ENCODE measurements at places on chromosomes 5 and 9.
A peak's percentile ranks its signal among the peaks of the same experiment; 100 is the strongest.

- peak; percentile 53 for DNase-seq
Measured at GRCh38 chr9:84397151-84397728, 56.7 kb upstream of the SLC28A3 start.

DNA sequence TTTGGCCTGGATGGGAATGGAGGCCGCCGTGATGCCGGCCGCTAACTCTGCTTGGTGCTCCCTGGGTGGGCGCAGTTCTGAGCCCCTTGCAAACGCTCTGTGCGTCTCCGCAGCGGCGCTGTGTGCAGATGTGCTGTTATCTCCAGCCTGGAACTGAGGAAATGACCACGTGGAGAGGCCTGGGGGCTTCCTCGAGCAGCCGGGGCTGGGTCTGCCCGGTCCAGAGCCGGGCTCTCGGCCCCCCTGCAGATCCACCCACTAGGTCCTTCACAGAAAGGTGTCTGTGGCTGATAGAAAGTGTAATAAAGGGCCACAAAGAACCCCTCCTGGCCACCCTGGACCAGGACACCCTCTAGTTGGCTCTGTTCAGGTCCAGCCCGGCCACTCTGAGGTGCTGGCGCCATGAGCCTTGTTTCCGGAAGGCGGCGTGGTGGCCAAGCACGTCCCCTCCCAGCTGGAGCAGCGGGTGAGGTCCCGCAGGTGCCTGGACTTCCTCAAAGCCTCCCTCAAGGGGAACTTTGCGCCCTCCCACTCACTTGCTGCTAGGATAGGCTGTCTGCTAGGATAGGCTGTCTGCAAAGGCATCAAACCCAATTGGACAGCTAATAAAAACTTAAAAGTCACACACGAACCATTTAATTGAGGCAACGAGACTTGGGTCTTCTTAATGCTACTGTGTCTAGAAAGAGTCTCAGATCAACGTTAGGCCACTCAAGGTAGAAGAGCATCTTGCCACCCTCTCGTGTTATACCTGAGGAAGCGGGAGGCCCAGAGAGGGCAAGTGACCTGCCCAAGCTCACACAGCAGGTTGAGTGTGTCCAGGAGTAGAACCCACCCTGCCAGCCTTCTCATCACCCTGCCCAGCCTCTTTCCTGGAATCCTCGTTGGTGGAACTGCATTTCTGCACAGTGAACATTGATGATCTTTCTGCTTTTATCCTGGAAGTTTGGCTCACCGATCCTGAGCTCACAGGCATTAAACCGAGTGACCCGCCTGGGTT lies 109.3 kb upstream of the FCN2 start:
- DNase-seq = no peak

- DNase-seq = no peak
Measured at GRCh38 chr9:123894822-123895221, 35.1 kb downstream of the DENND1A start.

GRCh38 chr9:82680179-82680935 lies 382.6 kb downstream of the RASEF start:
- no peak for DNase-seq

DNA sequence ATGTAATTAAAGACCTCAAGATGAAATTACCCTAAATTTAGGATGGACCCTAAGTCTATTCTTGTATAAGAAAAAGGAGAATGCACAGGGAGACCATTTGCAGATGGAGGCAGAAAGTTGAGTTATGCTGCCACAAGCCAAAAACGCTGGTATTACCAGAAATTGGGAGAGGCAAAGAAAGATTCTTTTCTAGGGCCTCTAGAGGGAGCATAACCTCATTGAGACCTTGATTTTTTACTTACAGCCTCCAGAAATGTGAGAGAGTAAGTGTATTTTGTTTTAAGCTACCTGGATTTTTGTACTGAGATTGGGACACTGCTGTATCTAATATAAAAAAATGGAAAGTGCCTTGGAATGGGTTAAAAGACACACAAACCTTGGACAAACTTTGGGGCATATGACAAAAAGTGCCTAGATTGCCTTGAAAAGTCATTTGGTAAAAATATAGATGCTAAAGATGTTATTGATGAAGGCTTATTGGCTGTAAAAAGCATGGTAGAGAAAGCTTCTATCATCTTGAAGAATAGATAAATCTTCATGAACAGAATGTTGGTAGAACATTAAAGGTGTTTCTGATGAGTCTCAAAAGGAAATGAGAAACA lies 174.7 kb upstream of the PRDM9 start:
- DNase-seq = no peak

DNA sequence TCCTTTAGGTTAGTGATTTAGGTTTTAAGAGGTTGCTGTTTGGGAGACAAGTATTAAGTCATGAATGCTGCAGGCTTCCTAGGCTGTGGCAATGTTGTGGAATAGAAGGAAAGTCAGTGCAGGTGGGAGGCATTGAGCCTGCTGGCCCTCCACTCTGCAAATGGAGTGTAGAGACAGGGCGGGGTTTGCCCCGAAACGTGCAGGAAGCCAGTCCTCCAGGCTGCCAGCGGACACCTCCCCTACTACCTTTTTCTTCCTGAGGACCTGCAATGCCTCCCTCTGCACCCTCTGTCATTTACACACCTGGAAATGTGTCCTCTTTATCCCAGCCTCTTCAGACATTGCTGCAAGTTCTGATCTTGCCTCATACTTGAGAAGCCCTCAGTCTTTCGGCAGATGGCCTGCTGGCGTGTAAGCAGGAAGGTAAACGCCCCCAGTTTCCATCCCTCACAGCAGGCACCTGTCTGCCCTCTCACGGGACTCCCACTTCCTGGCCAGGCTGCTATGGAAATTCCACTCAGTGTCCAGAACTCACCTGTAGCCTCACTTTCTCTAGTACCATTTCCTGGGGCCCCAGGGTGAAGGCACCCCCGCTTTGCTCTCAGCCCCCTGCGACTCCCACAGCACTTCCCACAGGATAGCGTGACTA lies 81.6 kb upstream of the BOD1 start:
- no peak for DNase-seq

DNA sequence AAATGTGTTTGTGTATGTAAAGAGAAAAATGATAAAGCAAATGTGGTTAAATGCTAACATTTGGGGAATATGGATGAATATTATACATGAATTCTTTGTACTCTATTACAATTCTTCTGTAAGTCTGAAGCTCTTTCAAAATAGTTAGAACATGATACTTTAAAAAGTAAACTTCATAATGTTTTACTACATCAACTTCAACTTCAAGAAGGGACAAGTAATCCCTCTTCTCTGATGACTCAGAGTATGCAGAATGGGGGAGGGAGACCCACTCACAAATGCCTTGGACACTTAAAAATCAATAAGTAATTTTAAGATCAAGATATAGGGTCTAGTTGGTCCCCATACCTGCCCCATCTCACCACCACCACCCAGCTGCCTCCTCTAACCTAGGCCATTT lies 162.4 kb downstream of the ESM1 start:
- no peak for DNase-seq

GRCh38 chr9:134066526-134066912 lies 1.3 kb downstream of the BRD3 start:
- no peak for DNase-seq

- DNase-seq = no peak
Measured at GRCh38 chr9:79107911-79108676, 463.7 kb upstream of the TLE4 start.

DNA sequence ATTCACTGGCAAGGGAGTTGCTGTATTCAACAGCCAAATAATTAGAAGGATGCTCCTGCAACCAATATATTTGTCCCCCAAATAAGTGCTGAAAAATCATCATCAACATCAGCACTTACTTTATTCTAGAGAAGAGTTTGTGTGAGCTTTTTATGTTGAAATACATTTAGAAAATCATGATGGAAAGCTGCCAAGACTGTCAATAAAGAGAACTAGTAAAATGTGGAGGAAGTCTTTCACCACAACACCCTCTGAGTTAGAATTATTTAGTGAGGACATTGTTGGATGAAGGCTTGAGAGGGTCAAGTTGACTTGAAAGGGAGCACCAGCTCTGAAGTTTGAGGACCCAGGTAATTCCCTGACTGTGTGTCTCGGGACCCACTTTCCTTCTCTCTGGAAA lies 100.2 kb upstream of the TBCA start:
- DNase-seq = no peak

GRCh38 chr5:96344678-96345577 lies 88.1 kb downstream of the PCSK1 start:
- DNase-seq = peak; percentile 83

- DNase-seq = no peak
Measured at GRCh38 chr5:73818357-73818756, 192.4 kb downstream of the ARHGEF28 start.

DNA sequence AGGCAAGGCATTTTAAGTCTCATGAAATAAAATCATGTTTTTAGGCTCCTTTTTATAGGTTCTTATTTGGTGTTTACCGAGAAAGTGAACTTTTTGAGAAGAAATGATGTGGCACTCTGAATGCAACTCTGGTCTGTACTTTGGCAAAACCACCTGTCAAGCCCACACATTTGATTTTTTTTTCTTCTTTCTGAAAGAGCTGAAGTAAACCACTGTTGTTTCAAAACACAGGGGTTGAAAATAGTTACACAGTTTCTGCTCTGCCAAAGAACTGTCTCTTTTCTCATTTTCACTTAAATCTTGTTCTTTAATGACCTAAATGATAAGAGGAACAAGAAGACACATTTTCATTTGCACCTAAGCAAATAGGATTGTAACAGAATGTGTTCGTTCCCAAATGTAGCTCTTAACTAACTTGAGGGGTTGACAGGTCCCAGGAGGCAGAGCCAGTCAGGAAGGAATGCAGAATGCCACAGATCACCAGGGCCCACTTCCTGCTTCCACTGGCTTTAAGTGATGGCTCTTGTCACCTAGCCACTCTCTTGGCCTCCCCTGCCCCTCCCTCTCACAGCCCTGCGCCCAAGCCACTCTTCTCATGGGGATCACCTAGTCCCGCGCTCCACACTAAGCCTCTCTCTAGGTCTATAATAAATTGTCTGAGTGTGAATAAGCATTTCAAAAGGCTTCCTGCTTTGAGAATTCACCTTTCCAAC lies 47.3 kb downstream of the MED27 start:
- no peak for DNase-seq

GRCh38 chr9:32413424-32413823 lies 29.0 kb downstream of the ACO1 start:
- DNase-seq = no peak

DNA sequence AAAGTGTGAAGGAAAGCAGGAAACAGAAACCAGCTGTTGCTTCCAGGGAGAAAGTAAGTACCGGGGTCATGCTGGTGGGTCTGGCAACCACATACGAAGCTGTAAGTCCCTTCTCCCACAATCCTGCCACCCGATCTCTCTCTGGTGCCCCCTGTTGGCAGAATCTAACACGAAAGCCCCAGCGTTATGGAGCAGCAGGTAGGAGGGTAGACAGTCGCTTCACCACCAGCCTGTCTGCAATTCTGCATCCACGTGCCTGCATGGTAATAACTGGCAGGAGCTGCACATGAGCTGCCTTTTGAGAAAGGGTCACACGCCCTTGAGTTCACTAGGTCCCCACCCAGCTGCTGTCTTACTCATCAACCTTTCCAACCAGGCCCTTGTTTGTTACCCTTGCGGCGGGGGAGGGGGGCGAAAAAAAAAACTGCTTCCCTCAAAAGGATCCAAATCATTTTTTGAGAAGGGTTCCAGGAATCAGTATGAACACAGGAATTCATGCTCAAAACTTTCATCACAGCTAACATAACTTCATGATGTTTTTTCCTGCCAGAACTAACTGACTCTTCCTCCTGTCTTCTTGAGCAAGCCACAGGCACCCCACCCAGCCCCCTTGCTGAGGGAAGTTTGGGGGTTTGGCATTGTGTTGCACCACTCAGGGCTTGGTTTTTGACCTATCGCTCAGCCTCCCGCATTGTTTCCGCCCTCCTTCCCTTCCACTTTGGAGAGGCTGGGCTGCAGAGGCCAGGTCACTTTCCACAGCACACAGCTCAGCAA lies 19.6 kb upstream of the TMEM252 start:
- DNase-seq = no peak

DNA sequence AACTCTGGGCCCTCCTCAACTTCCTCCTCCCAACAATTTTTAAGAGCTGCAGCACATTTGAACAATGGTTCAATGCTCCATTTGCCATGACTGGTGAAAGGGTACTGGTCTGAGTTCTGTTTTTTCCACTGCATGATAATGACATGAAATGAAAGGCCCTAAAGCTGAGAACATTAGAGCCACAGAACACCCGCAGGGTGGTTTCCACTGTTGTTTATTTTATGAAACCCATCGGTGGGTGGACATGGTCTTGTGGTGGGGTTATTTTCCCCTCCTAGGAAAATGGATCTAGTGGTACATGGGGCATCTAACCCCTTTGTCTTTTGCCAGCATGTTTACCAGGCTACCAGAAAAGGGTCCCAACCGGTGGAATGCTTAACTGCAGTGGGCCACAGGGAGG lies 71.8 kb downstream of the SMARCA2 start:
- DNase-seq = no peak

GRCh38 chr5:5752844-5753243 lies 330.4 kb downstream of the ICE1 start:
- no peak for DNase-seq
